Right kidney (tissue), 9 donors: ENCODE measurements at places on chromosomes 2 and 18.

DNA sequence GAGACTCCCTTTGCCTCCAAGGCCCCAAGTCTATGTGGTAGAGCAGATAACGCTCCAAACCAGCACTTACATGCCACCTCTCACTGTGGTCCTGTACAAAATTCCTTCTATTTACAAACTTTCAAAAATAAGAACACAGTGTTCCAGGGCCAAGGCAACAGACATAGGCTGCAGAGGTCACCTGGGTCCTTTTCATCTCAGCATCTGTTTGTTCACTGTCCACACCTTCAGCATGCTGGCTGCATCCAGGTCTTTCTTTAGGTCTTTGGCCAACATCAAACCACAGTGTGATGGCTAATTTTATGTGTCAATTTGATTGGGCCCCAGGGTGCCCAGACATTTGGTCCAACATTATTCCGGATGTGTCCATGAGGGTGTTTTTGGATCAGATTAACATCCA, 20.0 kb upstream of the INO80C start:
- DNase-seq, result no peak

DNA sequence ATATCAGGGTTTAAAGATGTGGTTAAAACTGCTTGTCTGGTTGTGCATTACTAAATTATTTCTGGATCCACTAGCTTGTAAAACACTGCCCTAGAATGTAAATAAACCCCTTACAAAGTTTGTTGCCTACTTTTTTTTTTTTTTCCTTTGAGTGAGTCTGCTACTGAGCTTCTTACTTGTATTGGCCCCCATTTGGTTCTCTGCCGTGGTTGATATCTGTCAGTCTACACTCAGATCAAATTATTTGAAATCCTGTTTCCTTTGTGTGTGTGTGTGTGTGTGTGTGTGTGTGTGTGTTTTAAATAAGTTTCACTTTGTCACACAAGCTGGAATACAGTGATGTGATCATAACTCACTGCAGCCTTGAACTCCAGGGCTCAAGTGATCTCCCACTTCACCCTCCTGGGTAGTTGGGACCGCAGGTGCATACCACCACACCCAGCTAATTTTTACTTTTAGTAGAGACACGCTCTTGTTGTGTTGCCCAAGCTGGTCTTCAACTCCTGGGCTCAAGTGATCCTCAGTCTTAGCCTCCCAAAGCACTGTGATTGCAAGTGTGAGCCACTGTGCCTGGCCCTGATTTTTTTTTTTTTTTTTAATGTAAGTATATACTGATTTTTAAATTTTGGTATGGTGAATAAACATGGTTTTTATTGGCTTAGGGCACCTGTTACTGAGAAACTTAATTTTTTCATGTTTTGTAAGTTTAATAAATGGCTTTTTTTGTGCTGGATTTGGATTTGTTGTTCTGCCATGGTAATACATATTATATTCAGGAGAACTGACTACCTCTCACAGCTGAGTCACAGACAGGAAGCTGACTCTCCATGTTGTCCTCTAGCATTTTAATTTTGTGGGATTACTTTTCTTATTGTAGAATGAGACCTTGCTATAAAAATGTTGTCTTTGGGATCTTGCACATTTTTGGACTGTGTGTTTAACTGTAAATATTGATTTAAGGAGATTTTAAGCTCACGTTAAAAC, 48.5 kb downstream of the MAP4K4 start:
- no peak for DNase-seq

GRCh38 chr2:206920951-206921350, 18.4 kb upstream of the CPO start:
- no peak for DNase-seq

DNA sequence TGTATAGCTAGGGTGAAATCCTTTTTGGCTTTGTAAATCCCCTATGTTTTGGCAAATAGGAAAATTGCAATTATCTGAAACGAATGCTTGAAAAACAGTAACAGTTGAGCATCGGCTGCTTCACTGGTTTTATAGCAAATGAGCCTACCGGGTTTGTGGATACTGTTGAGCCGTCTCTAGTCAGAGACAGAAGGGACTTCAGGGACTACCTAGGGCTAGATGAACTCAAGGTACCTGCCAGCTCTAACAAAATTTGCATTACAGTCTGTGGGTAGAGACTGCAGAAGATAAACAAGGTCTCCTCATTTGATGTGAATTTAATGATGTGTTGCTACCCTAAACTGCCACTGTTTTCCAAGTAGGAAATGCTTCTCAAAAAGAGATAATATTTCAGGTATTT, 101.1 kb downstream of the EML6 start:
- DNase-seq, result no peak

DNA sequence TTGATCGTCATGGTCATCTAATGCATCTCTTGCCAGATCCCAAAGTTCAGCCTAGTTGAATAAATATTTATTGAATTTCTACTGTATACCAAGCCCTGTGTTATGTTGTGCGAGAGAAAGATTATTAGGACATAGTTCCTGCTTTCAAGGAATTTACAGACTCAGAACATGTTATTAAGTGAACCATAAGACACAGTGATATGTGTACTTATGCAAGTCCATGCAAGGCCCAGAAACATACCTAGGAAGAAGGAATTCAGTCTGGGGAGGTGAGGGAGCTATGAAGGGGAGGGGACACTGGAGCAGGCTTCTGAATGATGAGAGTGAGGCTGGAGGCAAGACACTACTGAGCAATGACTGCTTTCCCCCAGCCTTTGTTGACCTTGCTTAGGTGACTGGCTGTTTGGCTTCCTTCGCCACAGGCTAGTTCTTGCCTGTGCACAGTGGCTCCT, 81.4 kb downstream of the ACAA2 start:
- no peak for DNase-seq

- DNase-seq, result no peak
Measured at GRCh38 chr18:31197676-31198075, 35.0 kb upstream of the DSC1 start.

DNA sequence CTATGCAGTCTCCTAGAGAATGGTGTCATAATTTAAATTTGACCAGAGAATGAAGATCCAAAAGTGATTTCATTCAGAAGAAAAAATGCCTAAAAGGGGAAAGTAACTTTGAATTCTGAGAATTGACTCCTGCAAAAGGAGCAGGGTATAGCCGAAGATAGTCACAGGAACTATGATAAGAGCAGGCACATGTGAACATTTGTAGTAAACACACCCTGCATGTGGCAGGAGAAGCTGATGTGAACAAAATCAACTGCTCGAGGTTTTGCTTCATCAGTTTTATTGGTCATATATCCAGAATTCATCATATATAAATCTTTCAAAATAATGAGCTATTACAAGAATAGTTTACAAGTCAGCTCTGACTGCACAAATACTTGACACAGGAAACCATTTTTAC, 14.0 kb downstream of the MCFD2 start:
- DNase-seq, result no peak

DNA sequence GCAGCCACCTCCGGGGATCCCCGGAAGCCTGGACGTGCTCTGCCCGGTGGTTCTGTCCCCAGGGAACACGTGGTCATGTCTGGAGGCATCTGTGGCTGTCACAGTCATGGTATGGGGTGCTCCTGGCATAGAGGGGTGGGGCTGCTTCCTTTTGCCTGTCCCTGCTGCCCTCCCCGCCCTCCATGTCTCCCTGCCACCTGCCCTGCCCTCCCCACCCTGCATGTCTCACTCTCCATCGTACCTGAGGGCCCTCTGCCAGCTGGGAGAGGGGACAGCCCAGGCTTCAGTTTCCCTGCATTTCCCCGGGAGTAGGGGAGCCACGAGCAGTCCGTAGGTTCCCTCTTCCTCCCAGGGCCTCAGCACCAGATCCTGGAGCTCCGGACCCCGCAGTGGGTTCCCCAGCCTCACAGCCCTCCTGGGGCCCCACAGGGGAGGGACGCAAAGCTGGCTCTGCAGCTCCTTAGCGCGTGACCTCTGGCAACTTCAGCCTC, 90.0 kb upstream of the CTDP1 start:
- DNase-seq, result no peak

- DNase-seq, result no peak
Measured at GRCh38 chr2:159900343-159900742, 102.3 kb upstream of the CD302 start.

GRCh38 chr2:62306751-62307468, 111.0 kb downstream of the B3GNT2 start:
- DNase-seq, result no peak

GRCh38 chr18:923144-923866, 18.6 kb downstream of the ADCYAP1 start:
- no peak for DNase-seq

- DNase-seq, result no peak
Measured at GRCh38 chr2:137173463-137173862, 408.1 kb downstream of the THSD7B start.

DNA sequence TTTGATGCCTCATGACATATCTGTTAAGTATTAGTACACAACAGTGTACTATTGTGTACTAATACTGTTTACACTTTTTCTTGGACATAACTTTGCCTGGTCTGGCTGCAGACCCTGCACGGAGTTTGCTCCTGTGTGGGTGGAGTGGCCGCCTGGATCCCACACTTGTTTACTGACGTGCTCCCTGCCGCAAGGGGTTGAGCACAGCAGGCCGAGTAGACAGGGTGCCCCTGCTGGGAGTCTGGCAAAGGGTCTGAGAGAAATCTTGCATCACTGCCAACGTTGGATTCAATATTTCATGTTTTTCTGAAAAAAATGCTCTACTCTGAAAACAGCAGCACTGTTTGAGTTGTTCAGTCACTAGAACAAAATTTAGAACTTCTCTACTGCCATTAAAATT, 59.0 kb downstream of the PDK1 start:
- DNase-seq, result no peak

DNA sequence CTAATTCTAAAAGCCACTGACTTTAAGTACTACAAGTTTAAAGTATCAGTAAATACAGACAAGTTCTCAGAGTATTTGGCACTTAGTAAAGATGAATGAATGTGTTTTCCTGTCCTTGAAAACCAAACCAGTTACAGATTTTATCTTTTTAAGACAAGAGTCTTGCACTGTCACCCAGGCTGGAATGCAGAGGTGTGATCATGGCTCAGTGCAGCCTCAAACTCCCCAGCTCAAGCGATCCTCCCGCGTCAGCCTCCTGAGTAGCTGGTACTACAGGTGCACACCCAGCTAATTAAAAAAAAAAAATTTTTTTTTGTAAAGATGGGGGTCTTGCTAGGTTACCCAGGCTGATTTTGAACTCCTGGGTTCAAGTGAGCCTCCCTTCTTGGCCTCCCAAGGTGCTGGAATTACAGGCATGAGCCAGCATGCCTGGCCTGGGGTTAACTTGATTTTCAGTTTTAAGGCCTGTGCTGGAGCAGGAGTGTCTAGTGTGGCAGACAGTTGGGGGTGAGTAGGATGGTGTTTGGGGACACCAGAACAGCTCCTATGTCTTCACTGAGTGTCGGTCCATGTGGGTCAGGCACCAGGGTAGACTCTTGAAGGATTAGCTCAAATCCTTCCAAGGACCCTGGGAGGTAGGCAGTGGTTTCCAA, 9.7 kb downstream of the RPS7 start:
- no peak for DNase-seq

- DNase-seq, result no peak
Measured at GRCh38 chr18:32891130-32891529, 118.3 kb upstream of the KLHL14 start.

GRCh38 chr2:19358242-19359020, at the start of gene OSR1:
Gene OSR1 (minus strand): TSS chr2:19358623. CDS start chr2:19353805, 4,818 bp downstream.
- peak; percentile 85 for DNase-seq

GRCh38 chr2:36359067-36359466, 3.5 kb downstream of the CRIM1 start:
- DNase-seq, result no peak

DNA sequence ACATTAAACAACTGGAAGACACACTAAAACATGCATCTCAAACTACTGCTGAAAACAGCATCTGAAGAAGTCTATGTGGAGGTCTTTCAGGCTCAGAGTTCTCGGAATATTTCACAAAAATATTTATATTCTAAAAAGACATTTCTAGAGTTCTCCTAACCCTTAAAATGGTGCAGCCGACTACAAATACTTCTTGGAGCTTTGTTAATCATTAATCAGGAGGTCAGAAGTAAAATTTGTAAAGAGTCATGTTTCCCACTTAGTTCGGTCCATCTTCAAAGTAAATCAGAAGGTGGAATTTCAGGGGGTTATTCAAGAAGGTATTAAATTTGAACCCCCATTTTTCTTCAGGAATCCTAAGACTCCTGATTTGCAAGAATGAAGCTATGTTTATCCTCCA, 72.7 kb downstream of the FAM228A start:
- no peak for DNase-seq

DNA sequence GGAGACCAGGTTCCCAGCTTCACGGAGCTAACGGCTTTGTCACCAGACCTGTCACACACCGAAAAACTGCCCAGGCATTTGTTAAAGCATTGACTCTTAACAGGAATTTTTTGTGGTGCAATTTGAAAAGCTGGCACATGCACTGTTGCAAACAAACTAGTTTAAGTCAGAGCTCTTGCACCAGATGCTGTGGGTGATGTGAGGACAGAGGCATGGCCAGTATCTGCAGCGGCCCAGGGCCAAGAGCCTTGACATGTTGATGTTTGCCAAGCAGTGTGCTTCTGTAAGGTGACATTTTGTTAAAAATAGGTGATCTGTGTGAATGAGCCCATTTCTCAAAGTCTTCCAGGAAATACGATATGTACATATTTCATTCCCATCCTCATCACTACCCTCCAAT, 142.5 kb downstream of the MTCL1 start:
- DNase-seq, result no peak

DNA sequence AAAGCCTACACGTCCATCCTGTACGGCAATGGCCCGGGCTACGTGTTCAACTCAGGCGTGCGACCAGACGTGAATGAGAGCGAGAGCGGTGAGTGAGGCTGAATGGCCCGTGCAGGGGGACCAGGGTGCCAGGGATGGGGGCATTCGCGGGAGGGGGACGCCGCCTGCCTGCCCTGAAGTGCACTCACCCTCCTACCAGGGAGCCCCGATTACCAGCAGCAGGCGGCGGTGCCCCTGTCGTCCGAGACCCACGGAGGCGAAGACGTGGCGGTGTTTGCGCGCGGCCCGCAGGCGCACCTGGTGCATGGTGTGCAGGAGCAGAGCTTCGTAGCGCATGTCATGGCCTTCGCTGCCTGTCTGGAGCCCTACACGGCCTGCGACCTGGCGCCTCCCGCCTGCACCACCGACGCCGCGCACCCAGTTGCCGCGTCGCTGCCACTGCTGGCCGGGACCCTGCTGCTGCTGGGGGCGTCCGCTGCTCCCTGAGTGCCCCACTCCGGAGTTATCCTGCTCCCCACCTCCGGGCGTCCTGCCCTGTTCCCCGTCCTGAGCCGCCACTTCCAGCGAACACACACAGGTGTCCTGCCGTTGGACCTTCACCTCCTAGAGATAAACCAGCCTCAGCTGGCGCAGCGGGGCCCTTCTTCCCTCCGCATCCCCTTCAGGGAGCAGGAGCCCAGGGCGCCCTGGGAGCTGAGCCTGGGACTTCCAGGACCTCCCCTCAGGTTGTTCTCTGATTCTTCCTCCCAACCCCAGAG, 2.9 kb downstream of the ALPI start:
- DNase-seq, result no peak

DNA sequence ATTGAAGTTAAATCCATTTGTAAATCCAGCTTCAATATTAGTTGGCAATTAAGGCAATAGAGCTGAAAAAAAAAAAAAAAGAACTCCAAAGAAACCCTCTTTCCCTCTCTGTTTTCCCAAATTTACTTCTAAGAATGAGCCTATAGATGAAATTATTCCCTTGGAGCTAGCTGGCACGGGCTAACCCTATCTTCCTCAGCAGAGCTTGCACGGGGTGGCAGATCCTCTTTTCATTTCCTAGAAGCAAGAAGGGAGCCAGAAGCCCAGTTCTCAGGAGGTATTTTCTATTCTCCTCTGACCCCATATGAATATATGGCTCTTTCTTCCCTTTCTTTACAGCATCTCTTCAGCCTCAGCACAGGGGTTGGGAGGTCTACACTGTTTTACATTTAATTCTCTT, 426.0 kb downstream of the TGIF1 start:
- no peak for DNase-seq
